NCI-H524 (cell line): ENCODE measurements at places on chromosomes 6 and 20.

DNA sequence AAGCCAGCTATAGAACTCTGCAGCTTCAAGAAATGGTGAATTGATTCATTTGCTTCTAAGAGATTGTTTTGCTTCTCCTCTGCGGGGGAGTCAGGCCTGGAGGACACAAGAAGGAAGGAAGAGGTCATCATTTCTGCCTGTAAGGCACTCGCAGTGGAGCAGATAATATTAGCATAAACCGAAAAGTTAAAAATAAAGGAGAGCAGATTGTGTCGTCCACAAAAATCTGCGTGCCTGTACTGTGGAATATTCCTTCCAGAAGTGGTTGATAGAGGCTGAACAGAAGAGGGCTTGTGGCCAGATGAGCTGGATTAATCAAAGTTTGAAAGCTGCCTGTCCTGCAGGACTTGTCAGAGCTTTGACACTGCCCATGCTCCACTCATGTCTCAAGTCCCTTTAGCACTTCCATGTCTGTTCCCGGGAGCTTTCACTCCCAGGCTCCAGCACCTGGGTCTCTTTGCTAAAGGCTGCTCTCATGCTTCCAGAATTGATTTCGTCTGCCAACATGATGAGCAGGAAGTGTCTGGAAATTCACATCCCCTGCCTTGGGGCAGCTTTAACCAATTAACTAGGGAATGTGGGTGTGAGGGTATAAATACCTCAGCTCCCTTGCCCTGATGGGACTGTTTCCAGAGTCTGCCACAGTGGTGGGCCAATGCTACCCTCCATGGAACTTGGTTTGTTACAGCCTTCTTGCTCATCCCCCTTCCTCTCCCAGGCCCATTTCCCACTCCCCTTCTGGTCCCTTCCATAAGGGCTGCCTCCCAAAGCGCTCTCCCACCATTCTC, 65.1 kb upstream of the STX16 start:
- DNase-seq, result no peak

DNA sequence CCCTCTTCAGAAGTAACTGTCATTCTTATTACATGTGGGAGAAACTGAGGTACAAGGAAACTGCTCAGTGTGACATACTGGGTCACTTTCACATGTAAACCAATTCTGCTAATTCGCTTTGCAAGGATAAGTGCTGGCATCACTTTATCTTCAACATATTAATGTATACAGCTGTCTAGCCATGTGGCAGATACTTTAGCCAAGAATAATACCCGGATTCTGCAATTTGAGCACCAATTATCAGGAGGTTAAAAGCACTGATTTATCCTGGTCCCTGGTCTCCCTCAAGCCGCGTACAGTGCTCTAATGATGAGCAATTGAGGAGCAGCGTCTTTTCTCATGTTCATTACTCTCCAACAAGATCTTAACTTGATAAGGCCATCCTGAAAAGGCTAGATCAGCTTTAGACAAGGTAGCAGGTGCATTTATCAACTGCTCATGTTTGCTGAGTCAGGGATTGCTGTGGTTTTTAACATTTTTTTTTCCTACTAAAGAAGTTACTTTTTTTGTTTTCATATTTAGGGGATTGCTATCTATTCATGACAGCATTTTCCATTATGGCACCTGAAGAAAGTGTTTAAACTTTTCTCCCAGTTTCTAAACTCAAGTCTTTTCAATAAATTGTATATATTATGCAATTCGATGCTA, 1066.3 kb upstream of the MAP3K7 start:
- peak; percentile 96 for DNase-seq

- DNase-seq, result no peak
Observed at GRCh38 chr6:158647501-158647900, 2.4 kb upstream of the SYTL3 start.

DNA sequence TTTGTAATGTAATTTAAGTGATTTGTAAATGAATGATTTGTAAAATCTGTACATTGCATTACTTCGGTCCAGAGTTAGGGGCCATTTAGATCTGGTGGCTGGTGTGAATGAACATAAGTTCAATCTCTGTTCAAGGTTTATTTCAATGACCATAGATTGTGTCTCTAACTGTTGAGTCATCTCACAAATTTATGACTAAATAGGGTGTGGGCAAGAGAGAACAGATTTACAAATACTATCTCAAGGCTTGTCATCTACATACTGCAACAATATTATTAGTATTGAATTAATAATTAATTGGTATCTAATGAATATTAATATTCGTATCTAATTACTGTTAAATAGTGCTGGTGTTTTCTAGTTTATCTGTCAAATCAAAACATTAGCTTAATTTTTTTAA, 115.3 kb upstream of the EDN1 start:
- DNase-seq, result no peak

DNA sequence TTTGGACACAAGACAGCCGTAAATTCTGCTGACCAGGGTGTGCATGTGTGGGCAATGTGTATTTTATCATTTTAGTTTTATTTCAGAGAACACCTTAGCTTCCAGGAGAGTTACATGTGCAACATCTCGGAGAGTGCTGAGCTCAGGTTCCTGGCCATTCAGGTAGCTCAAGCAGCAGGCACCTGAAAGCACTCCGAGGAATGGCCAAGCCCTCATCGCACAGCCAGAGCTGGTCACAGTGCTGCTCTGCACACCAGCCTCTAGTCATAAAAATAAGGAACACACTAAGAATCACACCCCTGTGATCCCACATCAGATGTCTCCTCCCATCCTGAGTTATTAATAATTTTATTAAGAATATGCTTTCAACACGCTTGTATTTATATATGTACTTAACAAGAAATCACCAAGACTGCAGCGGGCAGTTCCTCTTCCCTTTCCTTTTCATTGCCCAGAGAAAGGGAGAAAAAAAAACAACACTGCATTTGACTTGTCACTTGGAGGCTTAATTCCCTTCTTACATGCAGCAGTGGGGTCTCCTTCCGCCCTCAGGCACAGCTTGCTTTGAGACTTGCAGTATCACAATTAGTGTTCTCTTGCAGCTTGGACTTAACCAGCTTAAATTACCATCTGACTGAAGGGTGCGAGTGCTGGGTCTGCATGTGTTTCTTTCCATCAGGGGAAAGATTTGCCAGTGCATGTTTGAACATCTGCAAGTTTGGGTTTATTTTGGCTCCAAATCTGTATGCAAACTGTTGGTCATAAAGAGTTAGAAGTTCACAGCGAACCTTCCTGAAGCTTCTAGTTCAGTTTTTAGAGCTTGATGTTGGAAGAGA, 36.0 kb upstream of the IRF4 start:
- no peak for DNase-seq

- no peak for DNase-seq
Observed at GRCh38 chr20:56566621-56567020, 33.6 kb downstream of the FAM209B start.
